Gastroesophageal sphincter (tissue), 4 donors: ENCODE measurements at places on chromosomes 11 and 22. TPM values are rescaled to one million over a fixed set of nuclear protein-coding genes. Genes with fewer than 3 reads are reported as not detected.

APOA5 gene
- not detected for total RNA-seq

TTC36 gene
- total RNA-seq = 2.1 TPM

DNA sequence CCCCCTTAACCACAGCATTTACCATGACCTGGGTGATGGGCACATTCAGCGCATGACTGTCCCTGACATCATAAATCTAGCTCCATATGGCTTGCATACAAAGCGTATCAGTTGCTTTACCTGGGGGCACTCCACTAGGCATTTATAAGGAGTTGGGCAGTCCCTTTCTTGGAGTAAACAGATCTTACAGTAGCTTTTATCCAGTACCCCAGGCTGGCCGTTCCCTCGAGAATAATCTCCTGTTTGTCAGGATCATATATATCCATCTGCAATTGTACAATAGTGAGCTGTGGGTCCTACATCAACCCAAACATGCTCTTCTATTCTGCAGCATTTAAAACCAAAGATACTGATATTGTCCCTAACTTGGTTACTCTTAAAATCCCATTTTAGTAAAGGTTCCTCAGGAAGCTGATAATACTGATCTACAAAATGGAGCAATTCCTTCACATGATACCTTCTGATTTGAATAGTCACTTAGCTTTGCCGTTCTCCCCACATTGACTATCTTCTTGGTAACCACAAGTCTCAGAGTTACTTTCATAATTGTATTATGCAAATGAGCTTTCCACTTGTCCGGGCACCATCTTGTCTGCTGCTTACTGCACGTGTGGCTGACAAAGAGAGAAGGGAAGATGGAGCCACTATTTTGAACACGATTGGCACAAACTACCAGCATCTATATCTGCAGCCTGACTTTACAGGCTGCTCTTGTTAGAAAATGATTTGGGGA, 205.0 kb downstream of the CWF19L2 start:
- ATAC-seq = no peak

GRCh38 chr11:130874955-130875531, 41.2 kb downstream of the SNX19 start:
- ATAC-seq = no peak

EMID1 gene
- total RNA-seq = 1.5 TPM

DNA sequence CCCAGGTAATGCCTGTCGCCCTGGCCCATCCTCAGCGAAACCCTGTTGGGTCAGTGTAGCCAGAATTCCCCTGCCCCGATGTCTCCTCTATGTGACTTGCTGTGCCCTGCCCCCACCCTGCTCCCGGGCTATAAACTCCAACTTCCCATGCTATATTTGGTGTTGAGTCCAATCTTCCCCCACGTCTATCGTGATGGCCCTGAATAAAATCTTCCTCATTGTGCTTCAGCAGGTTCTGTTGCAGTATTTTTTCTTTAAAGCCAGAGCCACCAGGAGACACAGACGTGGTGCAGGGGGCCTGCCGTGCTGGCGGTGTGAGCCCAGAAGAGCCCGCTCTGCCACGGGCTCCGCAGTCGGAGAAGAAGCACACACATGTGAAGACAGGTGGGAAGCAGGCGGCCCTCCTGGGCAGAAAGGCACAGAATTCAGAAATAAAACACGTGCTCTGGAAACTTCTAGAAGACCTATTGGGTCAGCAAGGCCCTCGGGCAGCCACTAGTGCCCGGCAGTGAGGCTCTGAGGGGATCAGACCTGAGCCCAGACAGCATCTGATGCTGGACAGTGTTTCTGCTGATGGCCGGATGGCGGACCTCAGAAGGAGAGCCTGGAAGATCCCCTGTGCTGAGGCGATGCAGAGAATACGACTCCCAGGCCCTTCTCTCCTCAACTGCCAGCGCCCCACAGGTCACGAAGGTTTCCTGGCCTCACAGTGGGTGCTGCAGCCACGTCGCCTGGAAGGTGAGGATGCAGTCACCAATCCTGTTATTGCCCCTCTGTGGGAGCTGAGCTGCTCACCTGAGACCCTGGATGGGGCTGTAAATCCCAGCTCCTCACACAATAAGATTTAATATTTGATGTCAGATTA, 501.9 kb downstream of the BRD1 start:
- ATAC-seq = no peak

DNA sequence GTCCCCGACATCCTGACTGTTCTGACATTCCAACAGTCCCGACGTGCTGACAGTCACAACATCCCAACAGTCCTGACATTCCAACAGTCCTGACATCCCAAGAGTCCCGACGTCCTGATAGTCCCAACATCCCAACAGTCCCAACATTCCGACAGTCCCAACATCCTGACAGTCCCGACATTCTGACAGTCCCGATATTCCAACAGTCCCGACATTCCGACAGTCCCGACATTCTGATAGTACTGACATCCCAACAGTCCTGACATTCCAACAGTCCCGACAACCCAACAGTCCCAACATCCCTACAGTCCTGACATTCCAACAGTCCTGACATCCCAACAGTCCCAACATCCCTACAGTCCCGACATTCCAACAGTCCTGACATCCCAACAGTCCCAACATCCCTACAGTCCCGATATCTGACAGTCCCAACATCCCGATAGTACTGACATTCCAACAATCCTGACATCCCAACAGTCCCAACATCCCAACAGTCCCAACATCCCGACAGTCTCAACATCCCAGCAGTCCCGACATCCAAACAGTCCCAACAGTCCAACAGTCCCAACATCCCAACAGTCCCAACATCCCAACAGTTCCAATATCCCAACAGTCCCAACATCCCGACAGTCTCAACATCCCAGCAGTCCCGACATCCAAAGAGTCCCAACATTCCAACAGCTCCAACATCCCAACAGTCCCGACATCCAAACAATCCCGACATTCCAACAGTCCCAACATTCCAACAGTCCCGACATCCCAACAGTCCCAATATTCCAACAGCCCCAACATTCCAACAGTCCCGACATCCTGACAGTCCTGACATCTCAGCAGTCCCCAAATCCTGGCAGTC, 60.2 kb downstream of the DHCR7 start:
- no peak for ATAC-seq

- no peak for ATAC-seq
Measured at GRCh38 chr11:121755906-121756305, 303.1 kb upstream of the SORL1-AS1 start.

DNA sequence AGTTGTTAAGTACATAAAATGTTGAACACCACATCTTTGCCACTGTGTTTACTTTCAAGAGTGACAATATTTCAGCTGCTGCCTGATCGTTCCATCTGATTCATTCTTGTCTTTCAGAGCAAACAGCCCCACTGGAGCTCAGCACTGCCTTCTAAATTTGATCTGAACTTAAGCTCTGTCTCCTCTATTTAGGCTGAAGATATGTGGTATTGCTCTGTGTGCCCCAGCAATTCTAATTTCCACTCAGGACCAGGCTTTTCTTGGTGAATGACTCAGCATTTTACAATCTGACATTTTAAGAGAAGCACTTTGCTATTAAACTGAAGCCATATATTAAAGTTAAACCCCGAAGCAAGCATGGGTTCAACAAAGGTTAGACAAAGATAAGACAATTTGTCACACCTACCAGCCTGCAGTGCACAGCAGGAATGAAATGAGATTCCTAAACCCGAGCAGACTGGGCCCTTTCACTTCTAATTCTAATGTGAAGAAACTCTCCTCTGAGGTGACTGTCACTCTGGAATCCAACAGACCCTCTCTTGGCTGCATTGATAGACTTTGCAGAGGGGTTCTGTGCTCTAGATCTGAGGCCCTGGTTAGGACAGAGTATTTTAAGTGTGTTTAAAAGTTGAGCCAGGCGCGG, 41.7 kb upstream of the PLET1 start:
- no peak for ATAC-seq
